Gastrocnemius medialis (tissue), 4 donors: ENCODE measurements at places on chromosomes 2 and 18. TPM values are rescaled to one million over a fixed set of nuclear protein-coding genes. Genes with fewer than 3 reads are reported as not detected.

DNA sequence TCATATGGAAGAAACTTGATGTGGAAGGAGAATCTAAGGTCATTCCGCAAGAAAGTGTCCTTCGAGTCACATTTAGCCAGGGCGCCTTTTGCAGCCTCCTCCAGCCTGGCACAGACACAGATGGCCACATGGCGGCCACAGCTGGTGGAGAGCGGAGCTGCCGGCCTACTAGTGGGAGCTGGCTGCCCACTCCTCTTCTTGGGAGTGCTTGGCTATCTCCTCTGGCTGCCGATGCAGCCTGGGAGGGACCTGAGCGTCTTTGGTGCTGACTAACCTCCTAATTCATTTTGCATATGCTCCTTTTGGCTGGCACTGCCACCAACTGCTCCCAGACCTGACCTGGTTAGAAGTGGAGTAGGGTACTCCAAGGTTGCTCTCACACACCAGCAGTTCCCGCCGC lies 199.3 kb upstream of the MYT1L start:
- H3K4me1 ChIP-seq = peaks cover 4% of the 10 kb centered on the region
- DNase-seq = no peak
- H3K36me3 ChIP-seq = no peaks in the 10 kb centered on the region
- no peaks in the 10 kb centered on the region for H3K27me3 ChIP-seq

- no peaks in the 10 kb centered on the region for H3K4me1 ChIP-seq
- H3K27ac ChIP-seq = no peak overlapping the region
- no peak overlapping the region for H3K4me3 ChIP-seq
- no peak for DNase-seq
These were observed 101.6 kb downstream of the GATA6 start for GRCh38 chr18:22271030-22271429.

DNA sequence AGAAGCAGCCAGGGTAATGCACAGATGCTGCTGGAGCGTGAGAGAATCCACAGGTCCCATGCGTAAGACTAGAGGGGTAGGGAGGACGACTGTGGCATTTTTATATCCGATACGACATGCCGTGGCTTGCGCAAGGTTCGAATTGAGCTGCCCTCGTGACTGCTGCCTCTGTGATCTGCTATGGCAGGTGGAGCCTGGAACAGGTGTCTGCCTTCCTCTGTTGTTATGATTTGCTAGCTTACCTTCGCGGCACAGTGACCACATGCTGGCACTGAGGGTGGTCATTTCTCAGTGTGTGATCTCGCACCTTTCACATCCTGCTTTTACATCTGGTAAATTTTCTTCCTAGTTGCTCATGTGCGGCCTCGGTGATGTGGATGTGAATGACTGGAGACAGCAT lies 240.2 kb downstream of the ALPK2 start:
- H3K4me1 ChIP-seq = peaks cover 42% of the 10 kb centered on the region
- no peak overlapping the region for H3K4me3 ChIP-seq
- no peaks in the 10 kb centered on the region for H3K27me3 ChIP-seq
- peak overlapping the region; percentile 85 for H3K27ac ChIP-seq
- no peaks in the 10 kb centered on the region for H3K36me3 ChIP-seq
- peak; percentile 59 for DNase-seq

GRCh38 chr18:28153485-28154065 lies 23.4 kb downstream of the CDH2 start:
- H3K36me3 ChIP-seq = no peaks in the 10 kb centered on the region
- H3K27me3 ChIP-seq = no peaks in the 10 kb centered on the region
- H3K4me1 ChIP-seq = no peaks in the 10 kb centered on the region
- no peak overlapping the region for H3K27ac ChIP-seq

GRCh38 chr2:36530178-36530982 lies 67.6 kb downstream of the FEZ2 start:
- peak overlapping the region; percentile 41 for H3K27ac ChIP-seq
- no peaks in the 10 kb centered on the region for H3K36me3 ChIP-seq
- no peak overlapping the region for H3K4me3 ChIP-seq
- no peak for DNase-seq
- H3K4me1 ChIP-seq = peaks cover 32% of the 10 kb centered on the region
- no peaks in the 10 kb centered on the region for H3K27me3 ChIP-seq

- DNase-seq = peak; percentile 28
- H3K4me1 ChIP-seq = peaks cover 28% of the 10 kb centered on the region
- peak overlapping the region; percentile 82 for H3K4me3 ChIP-seq
These were observed 577 bp downstream of the EHBP1 start for GRCh38 chr2:62705859-62706720.

GRCh38 chr2:235263205-235264120 lies 230.4 kb upstream of the AGAP1 start:
- DNase-seq = peak; percentile 19
- H3K27me3 ChIP-seq = peaks cover 8% of the 10 kb centered on the region
- H3K27ac ChIP-seq = no peak overlapping the region
- H3K36me3 ChIP-seq = no peaks in the 10 kb centered on the region
- no peaks in the 10 kb centered on the region for H3K4me1 ChIP-seq
- H3K4me3 ChIP-seq = no peak overlapping the region

The FAM228B gene
- total RNA-seq = 6.7 TPM

The ZNF521 gene
- 5.0 TPM for total RNA-seq

DNA sequence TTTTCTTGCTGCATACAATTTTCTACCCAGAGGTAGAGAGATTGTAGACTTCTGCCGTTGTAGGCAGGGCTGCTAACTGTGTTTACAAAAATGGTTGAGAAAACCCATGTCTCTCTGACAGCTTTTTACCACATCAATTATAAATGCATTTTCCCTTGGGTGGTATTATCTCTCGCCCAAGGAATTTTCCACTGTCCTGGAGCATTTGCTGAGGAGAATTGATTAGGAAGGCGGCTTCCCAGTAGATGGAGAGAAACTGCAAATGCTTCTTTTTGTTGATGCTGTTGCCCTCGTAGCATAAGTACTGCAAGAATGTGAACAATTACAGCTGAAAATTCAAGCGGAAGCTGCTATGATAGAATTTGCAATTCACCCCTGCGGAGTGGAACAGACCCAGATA lies 1007.7 kb upstream of the KLHL29 start:
- no peak overlapping the region for H3K4me3 ChIP-seq
- H3K36me3 ChIP-seq = no peaks in the 10 kb centered on the region
- no peak for DNase-seq
- no peak overlapping the region for H3K27ac ChIP-seq
- no peaks in the 10 kb centered on the region for H3K27me3 ChIP-seq
- H3K4me1 ChIP-seq = no peaks in the 10 kb centered on the region

The MAB21L4 gene
- not detected for total RNA-seq

GRCh38 chr18:58338961-58339592 lies 289.8 kb downstream of the ALPK2 start:
- peaks cover 35% of the 10 kb centered on the region for H3K4me1 ChIP-seq
- no peak overlapping the region for H3K4me3 ChIP-seq
- no peak for DNase-seq

The LRP2 gene
- total RNA-seq = not detected

DNA sequence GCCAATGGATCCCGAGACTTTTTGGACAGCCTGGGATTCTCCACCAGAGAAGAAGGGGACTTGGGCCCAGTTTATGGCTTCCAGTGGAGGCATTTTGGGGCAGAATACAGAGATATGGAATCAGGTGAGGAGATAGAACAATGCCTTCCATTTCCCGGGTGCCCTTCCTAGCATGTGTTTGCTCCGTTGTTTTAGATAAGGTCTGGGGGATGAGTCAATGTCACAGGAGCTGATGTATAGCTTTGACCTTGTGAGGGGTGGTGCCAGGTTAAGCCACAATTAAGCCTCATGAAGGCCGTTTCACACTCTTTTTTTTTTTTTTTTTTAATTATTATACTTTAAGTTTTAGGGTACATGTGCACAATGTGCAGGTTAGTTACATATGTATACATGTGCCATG lies 4.7 kb downstream of the TYMS start:
- no peaks in the 10 kb centered on the region for H3K36me3 ChIP-seq
- H3K27ac ChIP-seq = no peak overlapping the region
- H3K4me3 ChIP-seq = no peak overlapping the region
- DNase-seq = no peak
- no peaks in the 10 kb centered on the region for H3K4me1 ChIP-seq

GRCh38 chr2:182962641-182963040 lies 75.6 kb downstream of the NCKAP1 start:
- peaks cover 7% of the 10 kb centered on the region for H3K4me1 ChIP-seq
- no peak for DNase-seq
- no peak overlapping the region for H3K27ac ChIP-seq
- no peaks in the 10 kb centered on the region for H3K27me3 ChIP-seq
- H3K36me3 ChIP-seq = peaks cover 54% of the 10 kb centered on the region

DNA sequence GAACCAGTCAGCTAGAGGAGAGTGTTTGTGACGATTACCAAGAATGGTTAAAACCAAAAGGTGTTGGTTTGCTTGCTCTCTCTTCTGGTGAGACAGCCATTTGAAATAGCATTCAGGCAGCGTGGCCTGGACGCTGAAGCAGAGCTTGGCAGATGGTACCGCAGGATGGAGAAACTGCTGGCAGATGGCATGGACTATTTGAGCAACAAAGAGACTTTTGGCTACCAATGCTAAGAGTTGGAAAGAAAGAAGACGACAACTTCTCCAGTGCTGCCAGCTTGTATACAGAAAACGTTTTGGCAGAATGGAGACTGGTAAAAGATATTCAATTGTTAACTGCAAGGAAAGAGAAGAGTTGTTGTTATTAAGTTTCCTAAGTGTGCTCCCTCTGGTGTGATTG lies 315.0 kb downstream of the PARD3B start:
- DNase-seq = peak; percentile 60
- no peaks in the 10 kb centered on the region for H3K36me3 ChIP-seq
- H3K4me1 ChIP-seq = peaks cover 22% of the 10 kb centered on the region
- H3K27ac ChIP-seq = peak overlapping the region; percentile 74

DNA sequence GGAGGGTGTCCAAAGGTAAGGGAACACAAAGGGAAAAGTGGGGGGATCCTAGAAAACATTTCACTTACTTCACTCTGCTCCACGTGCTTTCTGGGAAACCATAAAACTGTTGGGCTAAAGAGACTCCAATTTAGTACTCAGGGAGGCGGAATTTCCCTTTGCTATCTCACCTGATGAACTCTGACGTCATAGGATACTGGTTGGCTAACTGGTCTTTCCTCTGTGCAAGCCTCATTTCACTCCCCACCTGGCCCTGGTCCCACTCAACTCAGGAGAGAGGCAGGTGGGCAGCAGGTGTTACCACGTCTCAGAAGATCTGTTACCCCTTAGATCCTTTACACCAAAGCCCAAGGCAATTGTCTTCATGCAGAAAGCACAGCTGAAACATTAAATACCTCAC lies 51.8 kb upstream of the PMAIP1 start:
- no peaks in the 10 kb centered on the region for H3K36me3 ChIP-seq
- no peaks in the 10 kb centered on the region for H3K27me3 ChIP-seq
- H3K27ac ChIP-seq = no peak overlapping the region
- no peaks in the 10 kb centered on the region for H3K4me1 ChIP-seq
- H3K4me3 ChIP-seq = no peak overlapping the region

- no peak for DNase-seq
- H3K27me3 ChIP-seq = no peaks in the 10 kb centered on the region
- H3K4me1 ChIP-seq = no peaks in the 10 kb centered on the region
- no peak overlapping the region for H3K4me3 ChIP-seq
- no peaks in the 10 kb centered on the region for H3K36me3 ChIP-seq
- no peak overlapping the region for H3K27ac ChIP-seq
These were observed 72.7 kb upstream of the MGAT5 start for GRCh38 chr2:134181219-134181618.

The MOCOS gene
- total RNA-seq = 2.8 TPM

DNA sequence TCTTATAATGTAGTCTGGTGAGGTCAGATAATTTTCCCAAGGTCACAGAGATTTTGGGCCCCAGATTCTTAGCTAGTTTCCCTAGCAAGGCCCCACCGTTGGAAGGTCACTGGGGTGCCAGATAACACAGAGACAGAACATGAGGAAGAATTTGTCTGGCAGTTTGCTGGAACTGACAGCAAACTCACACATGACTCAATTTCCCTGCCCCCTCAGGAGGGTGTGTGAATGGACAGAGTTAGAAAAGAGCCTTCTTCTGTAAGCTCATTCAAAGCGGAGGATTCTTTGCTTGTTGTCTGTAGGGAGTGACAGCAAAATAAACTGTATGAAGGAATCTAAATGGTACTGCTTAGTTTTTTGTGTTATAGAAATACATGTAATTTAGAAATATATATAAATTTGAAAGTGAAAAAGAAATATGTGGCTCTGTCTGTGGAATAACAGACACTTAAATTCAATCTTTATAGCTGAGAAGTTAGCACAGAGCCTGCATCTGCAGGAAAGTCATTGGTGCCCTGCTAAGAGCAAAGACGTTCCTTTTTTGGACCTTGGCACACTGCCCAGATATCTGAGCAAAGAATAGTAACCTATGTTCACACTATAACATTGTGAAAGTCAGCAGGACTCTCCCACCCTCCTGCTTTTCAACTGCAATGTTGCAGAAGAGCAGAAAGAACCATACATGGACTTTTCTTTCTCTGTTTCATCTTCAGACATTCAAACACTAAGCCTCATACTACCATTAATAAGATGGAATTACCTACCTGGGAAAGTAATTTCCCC lies 2.1 kb downstream of the MDH1 start:
- peak; percentile 64 for DNase-seq
- no peaks in the 10 kb centered on the region for H3K27me3 ChIP-seq
- H3K36me3 ChIP-seq = peaks cover 5% of the 10 kb centered on the region
- H3K4me1 ChIP-seq = peaks cover 76% of the 10 kb centered on the region
- H3K27ac ChIP-seq = peak overlapping the region; percentile 89

The RGPD8 gene
- 3.8 TPM for total RNA-seq

DNA sequence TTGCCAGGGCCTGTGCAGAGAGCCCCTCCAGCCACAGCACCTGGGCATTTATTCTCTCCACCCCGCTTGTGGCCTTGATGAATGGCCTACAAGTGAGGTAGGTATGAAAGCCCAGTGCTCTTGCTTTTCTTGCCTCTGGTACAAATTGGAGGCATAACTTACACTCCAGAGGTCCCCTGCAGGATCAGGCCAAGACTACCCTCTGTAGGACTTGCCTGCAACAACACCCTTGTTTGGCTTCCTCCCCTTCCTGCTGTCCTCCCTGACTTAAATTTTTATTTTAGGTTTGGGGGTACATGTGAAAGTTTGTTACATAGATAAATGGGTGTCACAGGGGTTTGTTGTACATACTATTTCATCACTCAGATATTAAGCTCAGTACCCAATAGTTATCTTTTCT lies 95.7 kb downstream of the CDC42EP3 start:
- DNase-seq = no peak
- H3K4me3 ChIP-seq = no peak overlapping the region
- no peaks in the 10 kb centered on the region for H3K27me3 ChIP-seq

DNA sequence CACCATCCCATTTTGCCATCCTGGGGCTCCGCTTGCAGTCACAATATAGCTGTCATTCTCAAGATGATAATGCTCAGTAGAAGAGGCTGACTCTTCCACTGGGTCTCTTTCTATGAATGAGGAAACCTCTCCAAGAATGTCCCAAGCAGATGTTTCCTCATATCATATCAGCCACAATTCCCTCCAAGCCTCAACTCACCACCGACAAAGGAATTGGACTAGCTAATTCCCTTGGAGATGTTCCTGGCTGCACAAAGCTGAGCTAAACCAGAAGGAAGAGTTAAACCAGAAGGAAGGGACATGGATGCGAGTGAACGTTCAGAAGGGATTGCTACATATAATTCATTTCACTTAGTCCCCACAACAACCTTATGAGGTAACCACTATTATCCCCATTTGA lies 65.0 kb upstream of the NPAS2 start:
- H3K4me3 ChIP-seq = no peak overlapping the region
- DNase-seq = peak; percentile 39
- no peaks in the 10 kb centered on the region for H3K27me3 ChIP-seq
- no peak overlapping the region for H3K27ac ChIP-seq
